ENCODE measurements at places on chromosomes 2 and 18.

DNA sequence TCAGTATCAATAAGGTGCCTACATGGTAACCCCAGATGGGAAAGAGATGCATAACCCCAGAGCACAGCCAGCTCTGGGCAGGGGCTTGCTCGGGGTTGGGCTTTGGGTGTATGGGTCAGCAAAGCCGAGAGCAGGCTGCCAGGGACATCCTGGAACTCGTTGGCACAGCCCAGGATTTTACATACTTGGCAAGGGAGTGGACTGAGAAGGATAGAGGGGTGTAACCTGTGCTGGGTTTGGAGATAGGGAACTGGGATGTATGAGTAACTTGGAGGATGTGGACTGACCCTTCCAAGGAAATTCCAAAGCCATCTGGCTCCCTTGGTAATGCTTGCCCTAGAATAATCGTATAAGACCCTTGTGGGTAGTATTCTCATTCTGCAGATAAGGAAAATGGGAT lies 44.2 kb downstream of the GPR39 start:
- no peak for DNase-seq

GRCh38 chr2:168448980-168449379 lies 7.1 kb upstream of the CERS6 start:
- DNase-seq: no peak

- no peak for DNase-seq
These were observed 50.3 kb downstream of the SERPINB8 start for GRCh38 chr18:64019922-64020756.

GRCh38 chr2:235711527-235711926 lies 217.7 kb downstream of the AGAP1 start:
- no peak for DNase-seq

DNA sequence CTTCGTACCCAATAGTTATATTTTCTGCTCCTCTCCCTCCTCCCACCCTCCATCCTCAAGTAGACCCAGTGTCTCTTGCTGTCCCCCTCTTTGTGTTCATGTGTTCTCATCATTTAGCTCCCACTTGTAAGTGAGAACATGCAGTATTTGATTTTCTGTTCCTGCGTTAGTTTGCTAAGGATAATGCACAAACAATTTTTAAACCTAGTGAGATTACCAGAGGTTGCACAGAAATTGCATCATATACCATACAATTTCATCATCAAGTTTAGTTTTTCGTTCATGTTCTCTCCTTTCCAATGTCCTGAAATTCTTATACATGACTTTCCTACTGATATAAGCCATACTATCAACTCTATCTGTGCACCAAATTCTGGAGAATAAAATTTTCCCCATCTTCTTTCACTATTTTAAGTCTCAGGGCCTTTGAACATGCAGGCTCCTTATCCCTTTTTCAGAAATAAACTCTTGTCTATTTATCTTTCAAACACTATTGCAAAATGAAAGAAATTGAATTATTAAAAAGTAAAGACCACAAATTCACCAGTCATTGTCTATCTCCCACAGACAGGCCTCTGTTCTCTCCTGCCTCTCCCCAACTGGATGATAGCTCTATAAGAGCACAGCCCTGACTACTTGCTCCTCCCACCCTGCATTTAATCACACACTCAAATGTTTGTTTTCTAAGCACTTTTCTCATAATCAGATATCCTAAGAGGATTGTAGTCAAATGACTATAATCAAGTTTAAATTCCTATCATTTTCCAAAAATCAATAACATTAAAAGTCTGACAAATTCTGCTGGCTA lies 27.2 kb upstream of the B4GALT6 start:
- DNase-seq: no peak

DNA sequence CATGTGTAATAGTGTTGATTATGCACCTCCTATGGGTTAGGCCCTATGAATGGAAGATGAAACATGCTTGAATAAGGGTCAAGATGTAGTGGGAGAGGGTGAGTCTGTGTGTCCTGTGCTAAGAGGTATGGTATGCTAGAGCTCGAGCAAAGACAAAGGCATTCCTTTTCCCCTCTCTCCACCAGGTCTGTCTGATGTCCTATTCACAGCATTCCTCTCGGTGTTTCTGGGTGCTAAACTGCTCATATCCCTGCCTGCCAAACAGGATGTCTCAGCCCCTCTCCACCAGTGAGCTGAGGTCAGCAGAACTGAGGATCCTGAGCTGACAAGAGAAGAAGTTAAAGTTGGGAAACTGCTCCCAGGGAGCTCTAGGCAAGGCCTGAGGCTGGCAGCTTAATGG lies 344.9 kb downstream of the TSN start:
- DNase-seq: no peak

- no peak for DNase-seq
These were observed 13.0 kb downstream of the SH3BP4 start for GRCh38 chr2:234964631-234965461.

Measured in frontal cortex (tissue), 4 donors.